H4 (cell line): ENCODE measurements at places on chromosomes 3 and 15. TPM values are rescaled to one million over a fixed set of nuclear protein-coding genes. Genes with fewer than 3 reads are reported as not detected.

The INSYN1 gene
- total RNA-seq = 0.35 and 0.72 TPM in 2 replicates

The UBA3 gene
- total RNA-seq = 35.3 and 57.5 TPM in 2 replicates

The PLCL2 gene
- 5.8 and 5.9 TPM in 2 replicates for total RNA-seq

The GNB4 gene
- 31.7 and 33.8 TPM in 2 replicates for total RNA-seq
